Activated CD4-positive, alpha-beta memory T cell treated with anti-CD3 and anti-CD28 coated beads, Interleukin-2, amount 10 ng/mL, durations not matched to agents 7 days and 5 days (primary cell): ENCODE measurements at places on chromosomes 5 and 9.

DNA sequence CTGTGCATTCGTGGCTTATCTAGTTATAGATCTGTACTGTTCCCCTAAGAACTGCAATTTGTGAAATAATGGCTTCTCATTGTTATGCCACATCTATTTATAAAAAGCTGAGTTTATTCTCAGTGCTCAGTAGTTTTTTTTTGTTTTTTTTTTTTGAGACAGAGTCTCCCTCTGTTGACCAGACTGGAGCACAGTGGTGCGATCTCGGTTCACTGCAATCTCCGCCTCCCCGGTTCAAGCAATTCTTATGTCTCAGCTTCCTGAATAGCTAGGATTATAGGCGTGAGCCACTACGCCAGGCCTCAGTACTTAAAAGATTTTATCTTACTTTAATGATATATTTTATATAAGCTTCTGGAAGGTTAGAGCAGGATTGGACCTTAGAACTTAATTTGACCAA lies 19.0 kb downstream of the SEC61B start:
- DNase-seq: no peak

DNA sequence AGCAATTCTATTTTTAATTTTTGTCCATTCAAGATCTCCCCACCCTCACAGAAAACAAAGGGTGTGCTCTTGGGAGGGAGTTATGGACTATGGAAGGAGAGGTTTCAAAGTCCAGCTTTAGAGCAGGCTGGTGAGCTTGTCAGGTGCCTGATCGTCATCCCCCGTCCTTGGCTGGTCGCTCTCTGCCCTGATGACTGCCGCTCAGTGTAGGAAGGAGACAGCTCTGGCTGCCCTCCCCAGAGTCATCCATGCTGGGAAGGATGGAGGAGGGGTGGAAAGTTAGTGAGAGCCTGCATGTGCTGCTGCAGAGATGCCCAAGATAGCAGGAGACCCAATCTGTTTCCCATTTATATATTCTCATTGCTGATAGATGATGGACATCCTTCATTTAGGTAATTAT lies 96.6 kb downstream of the NLN start:
- no peak for DNase-seq

- peak; percentile 66 for DNase-seq
Measured at GRCh38 chr5:59036274-59036961, 453.5 kb downstream of the RAB3C start.

DNA sequence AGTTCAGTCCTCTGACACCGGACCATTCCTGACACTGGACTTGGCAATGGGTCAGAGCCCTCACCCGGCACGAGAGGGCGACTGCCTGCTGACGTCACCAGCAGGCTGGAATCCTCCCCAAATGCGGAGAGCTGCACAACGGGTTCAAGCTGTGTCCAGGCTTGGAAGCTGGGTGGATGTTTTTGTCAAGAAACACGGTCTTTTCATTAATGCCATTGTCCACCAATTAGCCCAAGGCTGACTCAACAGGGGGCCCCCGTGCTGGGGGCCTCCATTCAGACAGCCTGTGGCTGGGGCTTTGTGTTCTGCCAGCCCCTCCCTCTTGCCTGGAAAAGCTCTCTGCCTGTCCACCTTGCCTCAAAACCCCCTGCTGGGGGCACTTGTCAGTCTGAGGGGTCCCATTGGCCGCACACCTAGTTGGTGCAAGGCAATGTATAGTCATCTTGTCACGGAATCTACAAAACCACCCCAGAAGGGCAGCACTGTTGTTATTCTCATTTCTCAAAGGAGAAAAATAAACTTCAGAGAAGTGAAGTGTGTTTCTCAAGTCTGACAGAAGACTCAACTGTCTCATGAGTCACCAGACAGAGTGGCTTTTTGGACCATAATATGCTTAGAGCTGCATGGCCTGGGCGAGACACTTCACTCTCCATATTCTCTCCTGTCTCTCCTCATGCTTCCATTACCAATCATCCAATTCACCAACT lies 24.6 kb downstream of the NDUFA8 start:
- no peak for DNase-seq

DNA sequence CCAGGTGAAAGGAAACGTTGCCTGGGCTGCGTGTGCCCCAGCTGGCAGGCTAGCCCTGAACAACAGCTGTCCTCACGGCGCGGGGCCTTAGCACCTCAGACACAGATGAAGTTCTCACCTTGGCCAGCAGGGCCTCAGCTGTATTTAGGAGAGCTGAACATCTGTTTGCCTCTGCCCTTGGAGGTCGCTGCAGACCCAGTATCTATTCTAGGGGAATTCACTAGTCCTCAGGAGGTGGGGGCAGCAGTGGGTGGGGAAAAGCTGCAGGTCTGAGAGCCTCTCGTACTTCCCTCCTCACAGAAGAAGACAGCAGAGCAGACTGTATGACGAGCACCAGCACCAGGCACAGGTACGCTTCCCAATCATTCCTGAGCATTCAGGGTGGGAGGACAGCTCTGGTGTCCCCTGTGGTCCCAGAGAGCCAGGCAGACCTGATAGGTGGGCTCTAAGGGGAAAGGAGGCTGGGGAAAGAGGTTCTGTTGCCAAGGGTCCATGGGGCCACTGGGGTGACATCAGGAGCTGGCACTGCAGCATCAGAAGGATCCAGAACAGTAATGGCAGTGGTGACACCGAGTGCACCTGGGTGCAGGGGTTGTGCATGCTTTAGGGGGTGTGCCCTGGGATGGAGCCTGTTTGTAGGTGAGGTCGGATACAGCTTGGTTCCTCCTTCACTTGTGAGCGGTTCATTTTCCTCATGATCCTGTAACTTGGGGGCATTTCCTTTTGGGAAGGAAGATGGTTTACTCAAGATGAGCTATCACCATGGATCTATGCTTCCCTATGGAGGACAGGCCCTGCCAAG lies 13.8 kb downstream of the CD74 start:
- no peak for DNase-seq

GRCh38 chr5:568809-569208 lies 43.3 kb upstream of the CEP72 start:
- DNase-seq: no peak
